Stimulated activated CD8-positive, alpha-beta memory T cell treated with anti-CD3 and anti-CD28 coated beads, Interleukin-2, amount 100 ng/mL, for 48 hours (primary cell): ENCODE measurements at places on chromosomes 16 and 17.

DNA sequence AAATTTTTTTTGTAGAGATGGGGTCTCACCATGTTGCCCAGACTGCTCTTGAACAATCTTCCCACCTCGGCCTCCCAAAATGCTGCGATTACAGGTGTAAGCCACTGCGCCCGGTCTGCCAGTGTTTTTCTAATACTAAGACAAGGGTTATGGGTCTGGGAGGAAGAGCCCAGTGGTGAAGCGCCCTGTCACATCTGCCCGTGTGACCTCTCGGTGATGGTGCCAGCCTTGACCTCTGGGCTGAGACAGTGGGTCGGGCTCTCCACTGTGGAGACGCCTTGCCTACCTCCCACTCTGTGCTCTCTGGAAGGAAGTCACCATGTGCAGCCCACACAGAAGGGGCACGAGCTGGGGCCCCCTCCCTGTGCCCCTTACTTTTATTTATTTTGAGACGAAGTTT lies 5.1 kb upstream of the BAIAP2 start:
- DNase-seq, result no peak

DNA sequence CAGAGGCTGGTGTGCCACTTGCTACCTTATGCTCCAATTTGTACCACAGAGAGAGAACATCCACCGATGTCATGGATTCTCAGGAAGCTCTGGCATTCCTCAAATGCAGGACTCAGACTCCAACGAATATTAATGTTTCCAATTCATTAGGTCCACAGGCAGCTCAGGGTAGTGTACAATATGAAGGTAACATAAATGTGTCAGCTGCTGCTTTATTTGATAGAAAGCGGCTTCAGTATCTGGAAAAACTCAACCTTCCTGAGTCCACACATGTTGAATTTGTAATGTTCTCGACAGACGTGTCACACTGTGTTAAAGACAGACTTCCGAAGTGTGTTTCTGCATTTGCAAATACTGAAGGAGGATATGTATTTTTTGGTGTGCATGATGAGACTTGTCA lies 16.1 kb downstream of the SLFN5 start:
- DNase-seq, result no peak

DNA sequence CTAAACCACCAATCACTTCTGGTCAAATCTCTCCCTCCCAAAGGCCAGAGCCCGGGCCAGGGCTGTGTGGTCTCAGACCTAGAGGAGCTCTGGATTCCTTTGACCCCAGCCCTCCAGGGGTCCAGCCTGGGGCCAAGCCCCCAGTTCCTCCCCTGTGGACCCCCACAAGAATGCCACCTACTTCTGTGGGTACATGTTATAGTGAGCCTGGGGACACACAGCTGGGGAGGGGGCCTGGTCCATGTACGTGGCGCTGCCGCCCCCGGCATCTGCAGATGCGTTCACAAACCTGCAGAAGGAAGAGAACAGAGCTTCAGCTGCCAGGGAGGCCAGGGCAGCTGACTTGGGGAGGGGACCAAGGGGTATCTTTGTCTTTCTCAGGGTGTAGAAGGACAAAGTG lies 7.9 kb upstream of the GHDC start:
- no peak for DNase-seq

DNA sequence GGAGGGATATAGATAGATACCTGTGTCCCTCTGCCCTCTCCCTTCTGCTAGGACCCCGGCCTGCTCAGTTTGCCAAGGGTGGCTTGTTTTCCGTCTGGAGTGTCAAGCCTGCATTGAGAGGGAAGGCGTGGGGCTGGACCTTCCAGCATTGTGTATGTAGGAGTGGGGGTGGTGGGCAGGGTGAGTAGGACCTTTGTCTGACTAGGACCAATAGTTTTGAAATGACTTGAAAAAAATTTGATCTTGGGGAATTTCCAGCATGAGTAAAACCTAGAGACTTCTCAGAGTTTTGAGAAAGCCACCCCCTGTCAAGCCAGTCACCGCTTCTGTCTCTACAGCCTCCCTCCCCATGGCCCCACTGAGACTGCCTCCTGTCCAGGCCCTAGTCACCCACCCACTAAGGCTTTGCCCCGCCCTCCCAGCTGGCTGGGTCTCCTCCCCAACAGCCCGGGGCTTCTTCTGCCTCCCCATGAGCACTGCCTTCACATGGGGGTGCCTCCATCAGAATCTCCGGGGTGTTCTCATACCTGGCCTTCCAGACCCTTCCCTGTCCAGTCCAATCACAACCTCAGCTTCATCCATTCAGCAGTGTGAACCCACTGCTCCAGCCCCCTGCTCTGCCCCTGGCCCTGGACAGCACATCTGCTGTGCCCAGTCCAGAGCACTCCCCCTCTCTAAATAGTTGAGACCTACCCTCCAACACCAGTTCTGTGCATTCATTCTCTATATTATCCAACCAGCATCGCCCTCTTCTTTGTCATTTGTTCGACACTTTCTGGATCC lies 207.0 kb downstream of the MSI2 start:
- peak; percentile 82 for DNase-seq

- DNase-seq, result no peak
Measured at GRCh38 chr17:10036511-10037061, 131.5 kb upstream of the RCVRN start.

- peak; percentile 80 for DNase-seq
Measured at GRCh38 chr16:679814-680624, at the start of gene STUB1. STUB1 (plus strand) TSS chr16:680410; CDS start chr16:680526, 116 bp downstream.

- DNase-seq, result no peak
Measured at GRCh38 chr17:73547790-73548189, 96.5 kb downstream of the SDK2 start.

DNA sequence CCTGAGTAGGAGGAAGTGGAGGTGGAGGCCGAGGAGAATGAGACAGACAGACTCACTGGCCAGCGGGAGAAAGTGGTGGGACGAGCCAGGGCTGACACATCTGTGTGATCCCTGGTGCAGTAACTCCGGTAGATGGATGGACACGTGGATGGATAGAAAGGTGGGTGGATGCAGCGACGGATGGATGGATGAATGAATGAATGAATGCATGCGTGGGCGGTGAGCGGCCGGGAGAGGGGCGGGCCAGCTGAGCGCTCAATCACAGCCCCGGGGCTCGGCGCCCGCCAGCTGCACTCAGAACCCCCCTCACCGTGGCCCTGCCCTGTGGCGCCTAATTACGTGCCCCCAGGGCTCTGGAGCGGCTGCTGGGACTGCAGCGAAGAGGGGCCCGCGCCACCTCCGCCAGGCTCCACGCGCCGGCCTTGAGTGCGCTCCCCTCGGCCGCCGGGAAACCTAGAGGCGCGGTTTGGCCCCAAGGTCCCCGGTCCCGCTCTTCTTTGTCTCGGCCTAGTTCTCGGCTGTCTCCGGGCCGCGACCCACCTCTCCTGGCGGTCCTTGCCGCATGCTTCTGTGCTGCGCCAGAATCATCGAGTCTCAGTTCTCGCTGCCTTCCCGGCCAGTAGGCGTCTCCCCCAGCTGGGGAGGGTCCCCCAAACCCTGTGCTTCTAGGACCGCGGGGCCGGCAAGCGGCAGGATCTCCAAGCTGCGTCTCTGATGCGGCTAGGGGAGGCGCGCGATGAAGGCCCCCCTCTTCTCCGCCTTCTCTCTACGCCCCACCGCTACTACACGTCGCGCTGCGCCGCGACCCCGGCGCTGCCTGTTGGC lies 41.0 kb downstream of the RAI1 start:
- no peak for DNase-seq

GRCh38 chr17:12522743-12523183 lies 142.9 kb upstream of the MYOCD start:
- DNase-seq, result no peak

GRCh38 chr17:28899212-28899815 lies 1.8 kb upstream of the FLOT2 start:
- no peak for DNase-seq

DNA sequence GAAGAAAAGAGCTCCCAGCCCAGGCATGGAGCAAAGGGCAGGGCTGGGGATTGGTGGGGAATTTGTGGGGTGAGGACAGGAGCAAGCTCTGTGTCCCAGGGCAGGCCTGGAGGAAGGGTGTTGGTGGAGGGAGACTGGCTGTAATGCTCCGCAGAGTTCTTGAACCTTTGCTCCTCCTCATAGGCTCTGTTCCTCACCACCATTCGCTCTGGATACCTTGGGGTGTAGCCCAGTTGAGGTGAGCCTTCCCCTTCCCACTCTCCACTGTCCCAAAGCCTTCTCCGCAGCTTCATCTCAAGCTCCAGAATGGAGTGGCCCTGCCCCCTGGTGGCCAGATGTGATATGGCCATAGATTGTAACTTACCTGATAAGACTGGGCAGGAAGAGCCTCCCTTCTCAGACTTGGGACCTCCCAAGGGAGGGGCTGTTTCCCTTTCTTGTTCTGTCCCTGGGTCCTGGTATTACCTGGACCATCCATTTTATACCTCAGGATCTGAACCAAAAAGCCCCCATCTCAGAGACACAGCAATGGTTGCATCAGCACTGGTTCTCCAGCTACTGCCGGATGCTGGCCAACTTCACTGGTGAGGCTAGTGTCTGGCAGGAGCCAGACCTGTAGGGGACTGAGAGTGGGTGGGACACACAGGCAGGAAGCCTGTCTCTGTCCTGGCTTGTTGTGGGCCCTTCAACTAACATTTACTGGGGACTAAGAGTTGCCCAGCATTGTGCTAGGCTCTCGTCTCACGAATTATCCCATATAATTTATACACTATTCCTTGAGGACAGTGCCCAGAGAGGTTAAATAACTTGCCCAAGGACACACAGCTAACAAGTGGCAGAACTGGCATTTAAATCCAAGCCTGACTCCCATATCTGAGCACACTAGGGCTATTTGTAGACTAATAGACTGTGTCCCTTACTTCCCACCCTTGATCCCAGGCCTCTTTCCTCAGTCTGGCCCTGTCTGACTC lies 19.1 kb upstream of the STAC2 start:
- peak; percentile 86 for DNase-seq

DNA sequence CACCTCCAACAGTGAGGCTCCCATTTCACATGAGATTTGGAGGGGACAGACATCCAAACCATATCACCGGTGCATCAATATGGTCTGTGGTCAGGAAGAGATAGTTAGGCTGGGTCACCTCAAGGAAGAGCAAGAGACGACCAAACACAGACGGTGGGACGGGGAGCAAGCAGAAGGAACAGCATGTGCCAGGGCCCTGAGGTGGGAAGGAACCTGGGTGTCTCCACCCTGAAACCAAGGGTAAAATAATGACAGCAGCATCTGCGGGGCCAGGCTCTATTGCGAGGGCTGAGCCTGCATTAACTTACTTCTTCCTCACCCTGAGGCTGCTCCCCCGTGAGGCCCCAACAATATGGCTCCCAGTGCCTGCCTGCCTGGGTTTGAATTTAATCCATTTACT lies 8.9 kb upstream of the PRSS21 start:
- no peak for DNase-seq

- peak; percentile 64 for DNase-seq
Measured at GRCh38 chr17:32998111-32998886, 6.7 kb downstream of the SPACA3 start.

DNA sequence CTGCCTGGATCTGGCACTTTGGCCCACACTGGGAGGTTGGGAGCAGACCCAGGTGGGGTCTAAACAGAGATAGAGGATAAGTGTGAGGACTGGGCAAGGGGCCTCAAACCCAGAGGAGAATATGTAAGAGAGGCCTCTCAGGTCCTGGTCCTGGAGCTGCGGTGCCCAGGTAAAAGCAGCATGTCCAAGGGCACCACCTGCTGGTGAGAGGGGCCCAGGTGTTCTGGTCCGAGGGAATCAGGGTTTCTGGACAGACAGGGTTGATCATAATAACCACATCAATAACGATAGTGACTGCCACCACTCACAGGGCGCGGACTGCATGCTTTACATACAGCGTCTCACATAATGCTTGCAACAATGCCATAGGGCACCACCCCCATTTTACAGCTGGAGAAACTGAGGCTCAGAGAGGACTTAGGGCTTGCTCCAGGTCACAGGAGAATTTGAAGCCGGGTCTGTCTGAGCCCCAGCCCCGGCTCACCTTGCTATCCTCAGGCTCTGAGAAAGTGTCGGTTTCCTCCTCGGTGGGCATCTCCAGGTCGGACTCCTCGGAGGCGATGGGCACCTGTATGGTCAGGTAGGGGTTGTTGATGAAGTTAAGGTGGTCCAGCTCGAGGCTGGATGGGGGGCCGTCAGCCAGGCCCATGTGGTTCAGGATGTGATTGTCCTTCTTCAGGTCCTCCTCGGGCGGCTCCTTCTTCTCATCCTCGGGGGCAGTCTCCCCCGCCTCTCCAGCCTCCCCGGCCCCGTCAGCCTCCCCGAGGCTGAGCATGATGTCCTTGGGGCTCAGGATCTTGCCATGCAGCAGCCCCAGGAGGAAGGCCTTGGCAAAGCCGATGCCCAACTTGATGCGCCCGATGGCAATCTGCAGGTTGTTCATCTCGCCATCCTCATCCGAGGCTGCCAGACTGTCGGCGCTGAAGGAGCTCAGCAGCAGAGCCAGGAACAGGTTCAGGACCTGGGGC lies 19.1 kb upstream of the CD79B start:
- no peak for DNase-seq

- DNase-seq, result no peak
Measured at GRCh38 chr17:61404913-61405685, 5.5 kb downstream of the TBX2 start.

- no peak for DNase-seq
Measured at GRCh38 chr16:86982912-86983311, 334.3 kb downstream of the C16orf95 start.

DNA sequence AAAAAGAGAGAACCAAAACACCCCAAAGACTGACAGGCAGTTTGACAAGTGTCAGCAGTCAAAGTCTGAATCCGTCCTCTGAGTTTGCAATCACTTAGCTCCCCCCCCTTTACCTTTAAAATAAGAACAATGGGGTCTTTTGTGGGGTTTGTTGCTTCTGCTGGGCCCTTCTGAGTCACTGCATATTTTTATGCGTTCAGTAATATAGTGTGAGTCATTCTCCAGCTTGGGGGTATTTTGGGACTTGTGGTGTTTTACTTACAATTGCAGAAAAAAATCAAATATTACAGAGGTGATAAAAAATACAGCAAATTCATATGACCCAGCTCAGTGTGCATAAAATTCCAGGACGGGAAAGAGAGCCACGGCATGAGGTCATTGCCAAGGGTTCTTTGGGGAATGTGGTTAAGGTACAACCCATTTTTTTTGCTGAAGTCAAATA lies 120.1 kb downstream of the CYLD start:
- no peak for DNase-seq

GRCh38 chr17:45225964-45226530 lies 4.4 kb downstream of the FMNL1 start:
- peak; percentile 97 for DNase-seq

DNA sequence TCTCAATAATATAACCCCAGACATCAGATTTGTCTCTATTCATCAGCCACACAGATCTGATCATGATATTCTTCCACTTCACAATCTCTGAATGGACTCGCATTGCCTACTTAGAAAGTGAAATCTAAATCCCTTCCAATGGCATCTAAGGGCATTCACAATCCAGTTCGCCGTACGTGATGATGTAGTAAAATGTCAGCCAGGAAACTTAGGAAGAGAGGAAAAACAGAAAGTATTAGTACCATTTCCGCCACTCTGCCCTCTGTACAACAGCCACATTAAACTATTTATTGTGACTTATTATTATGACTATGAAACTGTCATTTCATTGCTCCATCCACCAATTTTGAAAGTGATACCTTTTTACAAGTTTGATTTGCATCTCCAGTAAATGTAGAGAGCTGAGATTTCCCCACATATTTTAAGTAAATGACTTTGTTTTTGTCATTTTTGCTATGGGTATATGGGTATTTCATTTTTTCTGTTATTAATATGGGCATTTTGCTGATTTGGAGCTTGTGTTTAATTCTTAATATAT lies 69.4 kb upstream of the SMIM36 start:
- no peak for DNase-seq

- DNase-seq, result peak; percentile 59
Measured at GRCh38 chr17:32253117-32253611, 12.5 kb upstream of the RHBDL3 start.
